ENCODE measurements at places on chromosomes 6 and 20. TPM values are rescaled to one million over a fixed set of nuclear protein-coding genes. Genes with fewer than 3 reads are reported as not detected.

DNA sequence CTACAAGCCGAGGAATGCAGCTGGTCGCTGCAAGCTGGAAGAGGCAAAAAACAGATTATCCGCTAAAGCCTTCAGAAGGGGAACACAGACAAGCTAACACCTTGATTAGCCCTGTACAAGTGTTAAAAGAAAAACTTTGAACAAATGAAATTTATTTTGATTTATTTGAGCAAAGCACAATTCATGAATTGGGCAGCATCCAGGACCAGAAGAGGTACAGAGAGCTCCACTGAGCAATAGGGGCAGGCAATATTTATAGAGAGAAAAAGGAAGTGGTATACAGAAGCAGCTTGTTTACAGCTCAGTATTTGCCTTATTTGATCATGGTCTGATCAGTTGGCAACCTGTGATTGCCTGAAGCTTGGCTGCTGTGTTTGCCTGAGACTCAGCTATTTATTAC, 17.6 kb downstream of the HLA-DOB start:
- DNase-seq: no peak

- DNase-seq: no peak
Measured at GRCh38 chr20:32706486-32706885, 32.7 kb upstream of the C20orf203 start.

GRCh38 chr20:18588574-18588933, 700 bp downstream of the DTD1 start:
- DNase-seq: no peak

DNA sequence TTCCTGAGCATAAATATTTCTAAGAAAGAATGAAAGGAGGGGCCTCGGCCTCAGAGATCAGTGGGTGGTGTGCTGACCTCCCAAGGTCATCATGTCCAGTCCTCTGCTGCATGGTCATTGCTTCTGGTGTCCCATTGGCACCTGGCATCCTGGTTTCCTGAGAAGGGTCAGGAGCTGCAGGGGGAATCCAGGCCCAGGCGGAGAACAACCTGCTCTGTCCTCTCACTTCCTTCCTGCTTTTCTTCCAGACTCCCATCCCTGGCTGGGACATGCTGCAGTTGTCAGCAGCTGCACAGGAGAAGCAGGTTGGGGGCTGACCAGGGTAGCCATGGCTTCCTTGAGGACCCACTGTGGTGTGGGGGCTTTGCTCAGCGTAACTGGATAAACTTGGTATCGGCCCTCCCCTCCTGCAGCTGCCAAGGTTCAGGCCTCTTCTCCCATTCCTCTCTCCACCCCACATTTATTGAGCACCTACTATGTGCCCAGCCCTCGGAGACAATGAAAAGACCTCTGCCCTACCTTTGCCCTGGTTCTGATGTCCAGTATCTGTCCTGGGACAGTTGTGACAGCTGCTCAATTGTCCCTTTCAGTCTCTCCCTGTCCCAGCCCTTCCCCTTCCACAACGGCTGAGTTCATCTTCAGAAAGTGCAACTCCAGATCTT, 155.2 kb downstream of the CEBPB start:
- DNase-seq: no peak

GRCh38 chr20:23415555-23415954, 5.7 kb downstream of the NAPB start:
- DNase-seq: no peak

DNA sequence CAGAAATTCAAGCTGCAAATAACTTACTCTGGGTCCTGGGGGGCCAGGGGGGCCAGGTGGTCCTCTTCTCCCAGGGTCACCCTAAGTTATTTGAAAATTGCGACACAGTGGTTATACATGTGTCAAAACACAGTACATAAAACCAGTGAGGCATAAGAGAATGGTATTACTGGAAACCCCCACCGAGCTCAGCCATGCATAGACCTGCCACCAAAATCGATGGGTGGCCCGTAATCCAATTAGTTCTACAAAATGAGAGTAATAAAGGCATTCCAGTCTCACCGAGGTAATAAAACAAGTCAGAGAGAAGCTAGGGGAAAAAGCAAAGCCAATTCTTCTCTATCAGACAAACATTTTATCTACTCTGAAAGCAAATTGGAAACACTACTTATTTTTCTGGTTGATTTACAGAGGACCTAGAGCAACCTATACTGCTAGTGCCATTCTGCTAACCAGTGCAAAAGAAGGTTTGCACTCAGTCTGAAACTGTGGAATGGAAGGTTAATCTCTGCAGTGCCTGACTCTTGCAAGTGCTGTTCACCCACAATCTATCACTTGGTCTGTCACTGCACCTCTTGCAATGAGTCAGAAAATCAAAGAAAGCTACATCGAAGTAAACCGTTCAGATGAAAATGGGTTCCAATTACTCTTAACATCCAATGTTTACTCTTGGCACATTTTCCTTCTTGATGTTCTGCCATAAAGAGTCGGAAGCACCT, 32.4 kb downstream of the COL9A1 start:
- DNase-seq: no peak

DNA sequence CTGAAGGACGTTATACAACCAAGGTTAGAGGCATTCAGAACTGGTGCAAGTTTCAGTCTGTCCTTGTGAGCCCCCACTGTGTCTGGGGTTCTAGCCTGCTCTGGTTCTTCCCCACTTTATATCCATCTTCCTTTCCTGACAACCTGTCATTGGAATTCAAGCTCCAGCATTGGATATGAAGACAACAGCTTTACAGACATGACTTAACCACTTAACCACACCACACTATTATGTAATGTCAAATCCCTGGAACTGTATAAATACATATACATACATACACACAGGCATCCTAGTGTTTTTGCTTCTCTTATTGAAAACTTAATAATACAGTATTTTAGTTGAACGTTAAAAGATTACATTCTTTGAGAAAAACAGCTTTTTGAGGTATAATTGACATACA, 217.9 kb upstream of the SGK1 start:
- no peak for DNase-seq

GRCh38 chr6:30325873-30326525, 728 bp upstream of the TRIM39 start:
- peak; percentile 89 for DNase-seq

DNA sequence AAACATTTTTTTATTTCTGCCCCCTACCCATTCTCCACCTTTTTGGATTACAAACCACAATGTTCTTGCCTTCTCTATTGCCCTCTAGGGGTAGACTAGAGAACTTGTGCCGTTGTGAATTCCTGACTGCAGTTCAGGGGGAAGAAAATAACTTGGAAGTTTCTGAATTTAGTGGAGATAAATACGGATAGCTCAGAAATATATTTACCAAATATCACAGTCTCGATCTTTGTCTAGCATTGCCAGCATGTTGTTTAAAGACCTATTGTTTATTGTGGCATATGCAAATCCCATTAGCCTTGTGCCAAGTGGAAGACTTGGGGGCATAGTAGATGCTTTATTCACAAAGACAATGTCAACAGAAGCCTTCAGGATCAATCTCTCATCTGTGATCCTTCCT, 154.1 kb upstream of the MMS22L start:
- no peak for DNase-seq

DNA sequence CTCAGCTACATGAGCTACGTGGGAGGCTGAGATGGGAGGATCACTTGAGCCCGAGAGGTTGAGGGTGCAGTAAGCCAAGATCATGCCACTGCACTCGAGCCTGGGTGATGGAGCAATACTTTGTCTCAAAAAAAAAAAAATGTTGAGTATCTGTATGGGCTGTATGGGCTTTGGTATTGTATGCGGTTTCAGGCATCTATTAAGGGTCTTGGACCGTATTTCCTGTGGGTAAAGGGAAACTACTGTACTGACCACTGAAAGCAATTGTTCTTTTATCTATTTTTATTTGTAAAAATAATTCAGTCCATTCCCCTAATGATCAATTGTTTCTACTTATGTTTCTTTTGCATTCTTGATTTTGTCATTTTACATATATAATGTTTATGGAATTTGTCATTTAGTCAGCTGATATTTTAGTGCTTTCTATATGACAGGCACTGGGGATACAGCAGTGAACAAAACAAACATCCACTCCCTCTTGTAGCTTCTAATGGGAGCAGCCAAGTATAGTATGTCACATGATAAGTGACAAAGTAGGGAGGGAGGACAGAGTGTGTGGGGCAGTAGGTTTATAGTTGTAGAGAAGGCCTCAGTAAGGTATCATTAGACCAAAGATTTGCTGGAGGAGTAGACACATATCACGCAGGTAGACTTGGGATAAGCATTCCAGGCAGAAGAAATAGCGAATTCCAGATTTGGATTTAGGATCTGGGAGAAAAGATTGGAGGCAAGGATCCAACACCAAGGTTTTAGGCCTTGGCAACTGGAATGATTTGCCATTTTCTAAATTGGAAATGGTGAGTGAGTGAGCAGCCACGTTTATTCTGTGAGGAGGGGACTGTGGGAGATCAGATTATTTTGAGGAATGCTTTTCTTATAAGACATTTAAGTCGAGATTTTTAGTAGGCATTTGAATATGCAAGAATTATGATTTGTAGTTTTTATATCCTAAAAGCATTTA, 6.0 kb downstream of the PCMT1 start:
- DNase-seq: no peak

GRCh38 chr6:152478377-152479010, 158.7 kb downstream of the SYNE1 start:
- DNase-seq: no peak

- DNase-seq: no peak
Measured at GRCh38 chr6:148771212-148771601, 24.4 kb downstream of the UST start.

- DNase-seq: no peak
Measured at GRCh38 chr6:90194371-90194841, 102.2 kb downstream of the BACH2 start.

- no peak for DNase-seq
Measured at GRCh38 chr6:26243752-26244151, 121.2 kb upstream of the BTN3A2 start.

DNA sequence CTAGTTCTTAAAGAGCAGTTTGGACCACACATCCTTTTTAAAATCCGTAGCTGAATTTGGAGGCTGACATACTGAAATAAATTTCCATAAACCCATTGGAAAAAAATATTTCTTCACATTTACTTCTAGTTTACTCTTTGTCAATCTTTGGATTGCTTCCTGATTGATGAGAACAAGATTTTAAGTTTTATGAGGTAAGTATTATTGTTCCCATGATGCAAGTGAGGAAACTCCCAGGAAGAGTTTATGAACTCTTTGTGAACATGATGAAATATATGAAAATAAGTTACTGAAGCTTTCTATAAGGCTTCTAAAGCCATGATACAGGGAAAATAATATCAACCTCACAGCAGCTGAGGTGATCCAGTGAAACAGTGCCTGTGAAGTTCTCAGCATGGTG, 320.0 kb downstream of the GJA1 start:
- no peak for DNase-seq

DNA sequence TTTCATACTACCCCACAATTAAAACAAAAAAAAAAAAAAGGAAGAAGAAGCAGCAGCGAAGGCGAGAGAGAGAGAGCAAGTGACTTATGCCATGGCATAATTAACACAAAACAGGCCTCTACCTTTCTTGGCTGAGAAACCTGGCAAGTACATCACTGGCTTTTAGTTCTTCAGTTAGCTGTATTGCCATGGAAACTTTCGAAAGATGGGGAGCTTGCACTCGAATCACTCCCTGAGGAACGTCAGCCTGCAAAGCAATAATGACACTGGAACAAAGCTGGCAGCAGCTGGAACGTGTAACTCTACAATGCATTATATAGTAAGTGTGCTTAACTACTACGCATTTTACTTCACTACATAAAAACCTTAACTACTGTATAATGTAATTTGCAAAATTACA, 126.1 kb downstream of the ARHGAP18 start:
- no peak for DNase-seq

GRCh38 chr6:161542346-161542980, 268.6 kb upstream of the AGPAT4 start:
- DNase-seq: no peak

DNA sequence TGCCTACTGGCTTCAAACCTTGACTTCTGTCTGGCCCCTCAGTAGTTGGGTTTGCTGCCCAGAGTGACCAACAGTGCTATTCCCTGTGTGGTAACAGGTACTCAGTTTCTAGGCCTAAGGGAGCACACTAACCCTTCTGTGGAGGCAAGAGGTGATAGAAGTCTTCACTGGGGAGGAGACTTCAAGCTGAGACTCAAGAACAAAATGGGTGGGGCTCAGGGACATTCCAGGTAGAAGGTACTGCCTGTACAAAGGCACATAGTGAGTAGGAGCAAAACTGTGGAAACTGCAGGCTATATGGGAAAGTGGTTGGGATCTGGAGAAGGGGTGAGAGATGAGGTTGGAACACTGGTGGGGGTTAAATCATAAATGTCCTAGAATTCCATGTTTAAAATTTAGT, 2.3 kb upstream of the SCAND1 start:
- DNase-seq: no peak

- DNase-seq: no peak
Measured at GRCh38 chr6:20559924-20560551, 25.8 kb downstream of the CDKAL1 start.

GRCh38 chr6:135540207-135540840, 42.8 kb upstream of the AHI1 start:
- no peak for DNase-seq

- no peak for DNase-seq
Measured at GRCh38 chr20:47137231-47137870, 219.1 kb downstream of the ZMYND8 start.

GRCh38 chr20:21508230-21509078, 5.4 kb downstream of the NKX2-2 start:
- DNase-seq: peak; percentile 10

- DNase-seq: no peak
Measured at GRCh38 chr6:91164105-91164504, 577.2 kb upstream of the MAP3K7 start.

DNA sequence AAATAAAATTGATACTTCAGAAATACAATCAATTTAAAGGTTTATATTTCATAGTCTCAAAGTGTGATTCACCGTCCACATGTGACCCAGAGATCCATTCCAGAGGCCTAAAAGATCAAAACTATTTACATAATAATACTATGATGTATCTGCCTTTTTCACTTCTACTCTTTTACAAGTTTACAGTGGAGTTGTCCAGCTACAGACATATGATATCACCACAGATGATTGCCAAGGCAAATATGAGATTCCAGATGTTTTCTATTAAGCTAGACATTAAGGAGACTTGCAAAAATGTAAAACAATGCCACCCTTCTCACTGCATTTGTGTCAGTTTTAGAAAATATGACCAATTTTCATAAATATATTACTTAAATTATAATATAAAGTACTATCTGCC, 443.7 kb downstream of the GJA1 start:
- no peak for DNase-seq

Gene CST4
- total RNA-seq: not detected

Gene MUCL3
- total RNA-seq: not detected

Gene WASF1
- total RNA-seq: 10.8 TPM

Gene TP53TG5
- total RNA-seq: not detected

Gene C20orf204
- total RNA-seq: 2.5 TPM

Gene CFAP61
- total RNA-seq: not detected

Gene SLC22A16
- total RNA-seq: not detected

Gene TFAP2A
- not detected for total RNA-seq

Gene SLC22A7
- total RNA-seq: not detected

Gene TGM3
- total RNA-seq: not detected

Gene L3MBTL1
- total RNA-seq: 35.7 TPM

Gene OR2H1
- not detected for total RNA-seq

Gene ULBP3
- 0.69 TPM for total RNA-seq

Gene GPR6
- total RNA-seq: not detected

Gene LINC00237
- total RNA-seq: not detected

Gene SRSF12
- total RNA-seq: not detected

Gene SLA2
- total RNA-seq: 0.76 TPM

Gene MTHFD1L
- total RNA-seq: 16.1 TPM

Gene SIGLEC1
- 0.15 TPM for total RNA-seq

Gene FNDC11
- total RNA-seq: 5.1 TPM

Gene ARG1
- total RNA-seq: not detected

Measured in B cell (primary cell).